NCI-H1436 (cell line): ENCODE measurements at places on chromosomes 11 and 22.

GRCh38 chr11:35593143-35593542 lies 25.1 kb upstream of the FJX1 start:
- no peak for DNase-seq

GRCh38 chr11:10303558-10304363 lies 1.1 kb upstream of the ADM start:
- no peak for DNase-seq

- DNase-seq, result no peak
These were observed 673 bp upstream of the SCUBE2 start for GRCh38 chr11:9092072-9092471.

GRCh38 chr11:118318581-118319336 lies 14.2 kb downstream of the CD3E start:
- no peak for DNase-seq

GRCh38 chr11:36512016-36512415 lies 1.9 kb upstream of the TRAF6 start:
- DNase-seq, result no peak

DNA sequence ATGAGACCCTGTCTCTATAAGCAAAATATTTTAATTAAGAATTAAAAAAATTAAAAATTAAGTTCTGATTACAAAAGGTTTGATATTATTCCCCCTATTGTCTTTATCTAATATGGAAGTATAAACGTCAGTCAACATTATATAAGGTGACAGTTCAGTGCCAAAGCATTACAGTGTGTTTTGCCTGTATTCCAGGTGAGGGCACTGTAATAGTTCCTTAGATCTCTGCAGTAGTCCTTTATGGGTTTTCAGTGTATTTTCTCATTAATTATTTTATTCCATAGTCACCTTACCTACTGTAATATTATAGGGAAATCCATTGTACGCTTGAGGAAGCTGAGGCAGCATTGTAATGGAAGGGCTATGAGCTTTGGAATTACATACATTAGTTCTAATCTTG lies 33.0 kb downstream of the FAR1 start:
- no peak for DNase-seq

DNA sequence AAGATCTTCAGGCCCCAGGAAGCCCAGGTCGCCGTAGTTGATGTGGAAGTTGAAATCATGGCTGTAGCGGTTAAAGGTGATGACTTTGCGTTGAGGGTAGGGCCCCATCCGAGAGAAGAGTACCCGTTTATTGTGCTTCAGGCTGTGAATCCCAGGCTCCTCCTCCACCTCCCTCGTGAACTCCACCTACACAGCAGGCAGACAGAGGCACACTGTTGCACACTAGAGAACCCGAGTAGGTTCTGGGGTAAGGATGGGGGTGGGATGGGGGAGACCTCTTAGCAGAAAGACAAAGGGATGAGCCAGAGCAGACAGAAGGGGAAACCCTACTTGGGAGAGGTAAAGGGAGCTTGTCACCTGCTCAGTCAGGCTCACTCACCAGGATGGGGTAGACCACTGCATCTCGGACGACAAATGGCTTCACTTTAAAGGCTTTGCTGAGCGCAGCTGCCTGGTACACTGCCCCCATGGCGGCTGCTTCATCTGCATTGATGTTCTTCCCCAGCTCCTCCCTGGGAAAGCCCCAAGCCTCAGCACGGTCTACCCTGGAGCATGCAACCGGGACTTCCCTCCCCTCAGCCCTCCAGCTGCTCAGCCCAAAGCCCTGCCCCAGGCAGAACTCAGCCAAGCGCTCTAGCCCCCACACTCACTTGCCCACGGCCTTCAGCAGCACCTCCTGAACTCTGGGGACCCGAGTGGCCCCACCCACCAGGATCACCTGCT lies 5.4 kb downstream of the HYOU1 start:
- no peak for DNase-seq

- no peak for DNase-seq
These were observed 64.9 kb downstream of the SPECC1L start for GRCh38 chr22:24335496-24335895.

GRCh38 chr11:80084608-80085007 lies 643.8 kb upstream of the TENM4 start:
- DNase-seq, result no peak

GRCh38 chr22:37308385-37309200 lies 26.3 kb downstream of the CYTH4 start:
- DNase-seq, result no peak

- DNase-seq, result no peak
These were observed 13.8 kb upstream of the CCDC81 start for GRCh38 chr11:86360775-86361395.

- DNase-seq, result no peak
These were observed at the start of gene TRIM34 for GRCh38 chr11:5624489-5625279. Gene TRIM34, plus strand, starts transcription at chr11:5625001. Its CDS starts 7,331 bp downstream, at chr11:5632332.

- DNase-seq, result no peak
These were observed 13.6 kb downstream of the MUC2 start for GRCh38 chr11:1087961-1088926.

GRCh38 chr11:47578524-47579494 lies at the start of the genes KBTBD4 and NDUFS3:
Gene KBTBD4, minus strand, starts transcription at chr11:47578970. Its CDS starts 19 bp downstream, at chr11:47578951.
Gene NDUFS3, plus strand, starts transcription at chr11:47579074. Its CDS starts 18 bp downstream, at chr11:47579092.
- DNase-seq, result peak; percentile 87

- no peak for DNase-seq
These were observed 21.8 kb upstream of the CSF2RB start for GRCh38 chr22:36891646-36892045.

DNA sequence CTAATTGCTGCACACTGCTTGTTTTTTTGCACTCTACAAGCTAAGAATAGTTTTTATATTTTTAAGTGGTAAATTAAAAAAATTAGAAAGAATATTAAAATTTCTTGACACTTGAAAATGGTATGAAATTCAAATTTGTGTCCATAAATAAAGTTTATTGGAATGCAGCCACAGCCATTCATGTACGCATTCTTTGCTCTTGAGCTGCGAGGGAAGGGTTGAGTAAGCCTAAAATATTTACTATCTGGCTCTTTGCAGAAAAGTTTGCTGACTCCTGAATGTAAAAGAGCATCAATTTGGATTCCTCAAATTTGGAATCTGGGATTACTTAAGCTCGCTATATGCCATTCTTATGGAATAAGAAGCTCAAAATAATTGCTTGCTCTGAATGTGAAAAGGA lies 3.4 kb upstream of the ADAMTS8 start:
- DNase-seq, result no peak

DNA sequence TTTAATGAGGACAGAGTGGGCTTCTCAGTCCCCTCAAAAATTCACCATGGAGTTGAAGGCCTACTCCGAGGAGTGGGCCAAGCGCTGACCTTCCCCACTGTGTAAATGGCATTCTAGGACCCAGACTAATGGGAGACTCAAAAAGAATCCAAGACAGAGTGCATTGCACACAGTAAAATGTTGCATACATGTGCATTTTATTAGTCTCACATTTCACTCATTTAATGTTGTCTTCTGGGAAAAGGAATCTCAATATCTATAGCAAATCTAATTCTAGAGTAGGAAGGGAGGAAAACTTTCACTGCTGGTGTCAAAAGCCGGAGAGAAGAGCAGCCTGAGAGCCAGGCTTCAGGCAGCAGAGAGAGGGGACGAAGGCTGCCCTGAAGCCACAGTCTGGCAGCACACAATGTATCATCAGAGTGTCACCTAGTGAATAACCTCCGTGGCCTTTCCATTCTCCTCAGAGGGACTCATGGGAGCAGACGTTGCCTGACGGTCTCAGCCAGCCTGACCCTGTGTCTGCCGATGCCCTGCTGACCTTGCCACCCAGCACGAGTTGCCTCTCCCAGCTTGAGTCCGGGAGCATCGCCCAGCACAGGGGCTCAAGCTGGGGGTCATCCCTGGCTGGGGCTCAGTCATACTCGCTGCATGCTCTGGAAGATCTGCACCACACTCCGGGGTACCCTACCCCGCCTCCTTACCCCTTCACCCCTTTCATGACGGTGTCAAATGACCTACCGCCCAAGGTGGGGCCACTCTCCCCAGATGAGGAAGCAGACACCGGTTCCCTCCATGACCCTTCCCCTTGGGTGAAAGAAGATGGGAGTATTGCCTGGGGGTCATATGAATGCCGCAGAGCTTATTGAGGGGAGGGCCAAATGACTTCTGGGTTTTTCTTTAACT lies 12.9 kb upstream of the POU2AF3 start:
- no peak for DNase-seq

GRCh38 chr11:21628641-21629040 lies 564.2 kb upstream of the ANO5 start:
- no peak for DNase-seq

DNA sequence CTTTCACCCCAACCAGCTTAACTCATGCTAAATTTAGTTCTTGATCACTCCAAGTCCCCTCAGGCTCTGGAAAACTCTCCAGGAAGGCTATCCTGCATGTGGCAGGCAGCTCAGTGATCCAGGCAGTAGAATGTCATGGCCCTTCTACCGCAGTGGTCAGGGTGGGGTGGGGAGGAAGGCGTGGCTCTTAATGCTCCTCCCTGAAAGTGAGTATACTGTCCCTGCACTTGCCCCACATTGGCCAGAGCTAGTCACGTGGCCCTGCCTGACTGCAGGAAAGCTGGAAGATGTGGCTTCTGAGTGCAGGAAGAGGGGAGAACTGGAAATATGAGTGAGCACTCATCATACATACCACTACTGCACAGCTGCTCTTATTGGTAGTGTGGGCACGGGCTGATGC lies 102.1 kb downstream of the GRAMD1B start:
- DNase-seq, result no peak

DNA sequence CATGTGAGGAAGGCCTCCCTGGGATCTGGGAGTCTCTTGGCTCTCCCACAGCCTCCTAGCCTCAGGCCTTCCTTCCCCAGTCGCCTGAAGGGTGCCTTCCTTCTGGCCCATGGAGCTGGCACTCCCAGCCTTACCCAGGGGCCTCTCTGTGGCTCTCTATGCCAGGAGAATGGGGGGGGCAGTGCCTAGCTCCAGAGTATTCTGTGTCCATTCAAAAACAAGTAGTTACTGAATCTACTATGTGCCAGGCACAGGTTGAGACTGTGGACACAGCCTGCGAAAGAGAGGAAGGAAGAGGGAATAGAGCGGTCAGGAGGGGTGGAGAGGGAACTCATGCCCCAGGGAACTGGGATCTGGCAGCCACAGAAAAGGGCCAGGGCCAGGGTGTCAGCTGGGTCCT lies 2.7 kb upstream of the PLA2G3 start:
- no peak for DNase-seq

DNA sequence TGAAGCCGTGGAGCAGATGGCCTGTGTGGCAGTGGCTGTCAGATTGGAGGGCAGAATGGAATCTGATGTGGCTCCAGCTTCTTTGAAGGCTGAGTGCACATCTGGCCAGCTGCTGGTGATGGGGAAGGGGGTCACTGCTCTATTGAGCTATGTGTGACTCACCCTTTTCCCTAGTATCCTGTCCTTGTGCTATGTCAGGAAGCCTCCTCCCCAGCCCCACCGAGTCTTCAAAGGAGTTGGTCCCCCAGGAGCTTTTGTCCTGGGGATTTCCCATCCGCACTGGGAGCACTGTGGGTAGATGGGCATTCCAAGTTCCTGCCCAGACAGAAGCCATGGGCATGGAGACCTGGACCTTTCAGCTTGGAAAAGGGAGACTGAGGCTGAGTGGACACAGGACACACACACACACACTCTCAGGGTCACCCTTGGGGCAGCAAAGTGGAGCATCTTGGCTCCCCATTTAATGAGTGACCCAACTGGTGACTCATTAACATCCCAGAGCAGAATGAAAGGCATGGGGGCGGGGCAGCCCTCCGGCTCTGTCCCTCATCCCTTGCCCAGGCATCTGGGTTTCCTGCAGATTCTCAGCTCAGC lies 3.3 kb downstream of the SERPINH1 start:
- DNase-seq, result no peak

DNA sequence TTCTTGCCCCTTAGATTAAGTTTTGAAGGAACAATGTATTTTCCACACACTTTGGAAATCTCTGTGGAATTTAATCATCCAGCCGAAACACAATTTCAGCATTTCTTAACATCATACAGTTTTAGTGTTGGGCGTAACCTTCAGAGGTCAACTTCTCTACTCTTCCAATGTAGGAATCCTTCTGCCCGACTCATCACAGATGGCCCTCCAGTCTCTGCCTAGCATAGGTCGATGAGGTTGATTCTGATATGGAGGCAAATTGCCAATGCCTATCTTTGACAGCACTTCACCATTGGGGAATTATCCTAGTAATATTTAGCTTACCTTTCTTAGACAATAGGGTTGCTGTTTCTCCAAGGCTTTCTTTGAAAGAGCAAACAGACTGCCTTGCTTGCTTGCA lies 175.7 kb upstream of the TTC12 start:
- DNase-seq, result no peak

- DNase-seq, result no peak
These were observed 15.0 kb downstream of the VWCE start for GRCh38 chr11:61279934-61280659.
